ENCODE measurements at places on chromosomes 6 and 20.

GRCh38 chr6:106110164-106110826 is 24.2 kb downstream of the PRDM1 start:
- DNase-seq = no peak

- peak; percentile 20 for DNase-seq
Measured at GRCh38 chr6:90216072-90216977, 80.3 kb downstream of the BACH2 start.

DNA sequence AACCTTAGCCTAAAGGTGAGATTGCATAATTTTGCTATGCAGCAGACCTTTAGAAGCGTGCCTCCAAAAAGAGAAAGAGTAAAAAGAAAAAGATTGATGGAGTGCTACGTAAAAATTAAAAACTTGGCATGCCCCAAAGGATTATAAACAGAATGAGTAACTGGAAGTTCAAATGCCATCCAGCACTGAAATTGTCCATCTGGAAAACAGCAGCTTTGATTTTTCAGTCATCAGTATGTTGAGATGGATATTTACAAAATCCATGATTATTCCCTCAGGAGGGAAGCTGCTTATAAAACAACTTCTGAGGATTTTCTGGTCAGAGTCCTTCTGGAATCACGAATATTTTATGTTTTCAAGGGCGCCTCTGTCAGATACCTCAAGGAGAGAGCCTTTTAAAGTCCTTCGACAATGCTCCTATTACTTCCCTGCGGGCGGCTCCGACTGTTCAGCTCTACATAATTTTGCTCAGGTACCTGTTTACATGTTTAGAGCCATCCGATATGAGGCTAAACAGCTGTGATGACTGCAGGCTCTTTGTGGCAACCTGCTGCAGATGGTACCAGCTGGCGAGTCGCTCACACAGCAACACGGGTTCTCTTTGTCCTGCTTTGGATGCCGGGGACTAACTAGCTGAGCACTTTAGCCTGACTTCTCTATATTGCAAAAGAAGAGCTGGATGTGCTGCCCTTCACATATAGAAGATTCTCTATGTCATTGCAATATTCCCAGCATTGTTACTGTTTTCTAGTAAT is 83.3 kb downstream of the RCAN2 start:
- DNase-seq = no peak

DNA sequence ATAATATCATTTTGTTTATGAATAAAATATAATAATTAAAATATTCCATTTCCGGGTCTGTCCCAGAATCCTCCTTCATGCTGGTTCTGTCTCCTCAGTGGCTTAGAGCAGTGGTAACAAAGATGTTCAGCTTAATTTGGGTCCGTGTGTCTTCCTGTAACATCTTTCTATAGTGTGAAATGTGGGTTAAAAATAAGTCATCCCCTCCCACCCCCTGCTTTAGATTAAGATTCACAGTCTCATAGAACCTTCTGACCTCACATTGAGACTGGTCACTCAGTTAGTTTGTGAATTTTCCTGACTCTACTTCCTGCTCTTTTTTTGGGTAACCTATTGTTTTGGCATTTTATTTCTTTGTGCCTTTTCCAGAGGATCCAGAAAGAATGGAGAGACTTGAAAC is 55.2 kb downstream of the SLX4IP start:
- no peak for DNase-seq

- no peak for DNase-seq
Measured at GRCh38 chr6:131549811-131550210, 23.2 kb upstream of the ARG1 start.

DNA sequence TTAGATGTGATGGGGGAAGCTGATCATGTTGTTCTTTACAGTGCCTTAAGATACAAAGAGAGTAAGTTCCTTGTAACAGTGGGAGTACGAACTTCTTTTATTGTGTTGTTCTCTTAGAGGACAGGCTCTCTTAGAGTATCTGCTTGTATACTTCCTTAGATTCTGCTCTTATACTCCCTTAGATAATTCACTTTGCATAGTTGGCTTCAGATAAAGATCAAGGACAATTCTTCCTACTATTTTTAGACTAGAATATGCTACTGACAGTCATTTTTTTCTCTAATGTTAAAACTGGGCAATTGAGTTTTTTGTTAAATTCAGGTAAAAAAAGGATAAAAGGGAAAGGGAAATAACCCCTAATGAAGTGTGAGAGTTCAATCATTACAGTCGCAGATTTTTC is 138.7 kb downstream of the MYB start:
- DNase-seq = no peak

DNA sequence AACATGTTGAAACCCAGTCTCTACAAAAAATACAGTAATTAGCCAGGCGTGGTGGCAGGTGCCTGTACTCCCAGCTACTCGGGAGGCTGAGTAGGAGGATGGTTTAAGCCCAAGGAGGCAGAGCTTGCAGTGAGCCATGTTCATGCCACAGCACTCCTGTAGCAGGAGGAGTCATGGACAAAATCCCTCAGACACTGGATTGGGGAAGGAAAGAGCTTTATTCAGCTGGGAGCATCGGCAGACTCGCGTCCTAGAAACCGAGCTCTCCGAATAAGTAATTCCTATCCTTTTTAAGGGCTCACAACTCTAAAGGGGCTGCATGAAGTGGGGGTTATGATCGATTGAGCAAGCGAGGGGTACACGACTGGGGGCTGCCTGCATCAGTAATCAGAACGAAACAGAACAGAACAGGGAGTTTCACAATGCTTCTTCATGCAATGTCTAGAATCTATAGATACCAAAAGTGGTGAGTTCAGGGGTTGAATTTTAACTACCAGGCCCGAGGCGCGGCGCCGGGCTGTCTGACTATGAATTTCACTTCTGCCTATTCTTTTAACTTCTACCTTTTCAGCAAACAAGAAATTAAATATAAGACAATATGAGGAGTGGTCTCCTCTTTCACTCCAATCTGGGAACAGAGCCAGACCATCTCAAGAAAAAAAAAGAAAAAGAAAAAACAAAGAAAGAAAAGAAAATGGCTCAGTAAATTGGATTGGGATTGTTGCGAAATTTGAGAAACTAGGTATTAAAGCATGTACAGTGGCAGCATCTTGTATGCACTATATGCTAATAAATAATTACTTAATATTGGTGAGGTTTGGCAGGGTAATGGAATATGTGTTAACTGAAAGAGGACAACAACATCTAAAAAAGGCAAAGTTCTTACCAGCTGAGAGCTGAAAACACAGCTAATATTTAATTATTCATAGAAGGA is 23.6 kb downstream of the HMGN4 start:
- DNase-seq = no peak

GRCh38 chr6:28969129-28969528 is 36.0 kb downstream of the ZNF311 start:
- DNase-seq = peak; percentile 78
